ENCODE measurements at places on chromosomes 16 and 17.
A peak's percentile ranks its signal among the peaks of the same experiment; 100 is the strongest.

DNA sequence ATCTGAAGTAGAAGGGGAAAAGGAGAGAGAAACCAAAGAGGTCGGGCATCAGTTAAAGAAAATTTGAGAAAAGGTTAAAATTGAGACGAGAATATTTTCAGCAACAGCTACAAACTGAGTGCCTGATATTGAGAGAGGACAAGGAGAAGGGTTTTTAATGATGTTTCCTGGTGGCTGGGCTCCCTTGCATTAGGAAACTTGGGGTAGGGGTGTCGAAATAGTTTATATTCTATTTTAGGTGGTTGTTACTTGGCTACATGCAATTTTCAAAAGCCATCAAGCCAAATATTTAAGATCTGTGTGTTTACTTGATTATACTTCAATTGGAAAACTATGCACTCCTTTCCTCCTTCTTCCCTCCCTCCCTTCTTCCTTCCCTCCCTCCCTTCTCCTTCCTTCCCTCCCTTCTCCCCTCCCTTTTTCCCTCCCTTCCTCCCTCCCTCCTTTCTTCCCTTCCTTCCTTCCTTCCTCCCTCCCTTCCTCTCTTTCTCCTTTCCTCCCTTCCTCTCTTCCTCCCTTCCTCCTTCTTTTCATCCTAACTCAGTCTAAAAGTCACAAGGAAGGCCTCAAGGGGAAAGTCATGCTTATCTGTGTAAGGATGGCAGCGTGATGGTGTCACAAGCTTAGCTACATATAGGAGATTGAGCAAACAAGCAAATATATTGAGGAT lies 1.8 kb upstream of the APOH start:
- DNase-seq = no peak

DNA sequence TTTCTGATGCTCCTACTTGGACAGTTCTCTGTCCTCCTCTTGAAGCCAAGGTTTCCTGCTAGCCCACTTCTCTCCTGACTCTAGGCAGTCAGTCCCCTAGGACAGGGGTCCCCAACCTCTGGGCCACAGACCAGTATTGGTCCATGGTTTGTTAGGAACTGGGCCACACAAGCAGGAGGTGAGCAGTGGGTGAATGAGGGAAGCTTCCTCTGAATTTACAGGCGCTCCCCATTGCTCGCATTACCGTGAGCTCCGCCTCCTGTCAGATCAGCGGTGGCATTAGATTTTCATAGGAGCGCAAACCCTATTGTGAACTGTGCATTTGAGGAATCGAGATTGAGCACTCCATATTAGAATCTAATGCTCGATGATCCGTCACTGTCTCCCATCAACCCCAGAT lies 55.7 kb downstream of the GNA13 start:
- no peak for DNase-seq

DNA sequence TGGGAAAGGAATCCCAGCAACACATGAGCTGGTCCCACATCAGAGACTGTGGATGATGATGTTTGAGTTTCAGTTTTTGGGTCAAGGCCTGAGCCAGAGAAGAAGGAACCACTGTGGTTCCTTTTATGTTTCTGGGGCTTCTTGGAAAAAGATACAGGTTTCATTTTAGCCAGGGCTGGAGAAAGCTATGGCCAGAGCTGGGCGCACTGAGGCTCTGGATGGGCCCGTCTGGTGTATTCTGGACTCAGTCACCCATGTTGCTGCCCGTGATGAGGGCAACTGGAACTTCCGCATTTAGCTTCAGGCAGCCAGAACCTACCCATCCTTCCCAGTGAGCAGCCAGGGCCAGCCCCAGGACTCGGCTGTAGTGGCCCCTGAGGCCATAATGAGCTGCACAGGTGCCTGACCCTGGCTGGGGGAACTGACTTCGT lies 15.0 kb upstream of the PITPNA start:
- DNase-seq = no peak

DNA sequence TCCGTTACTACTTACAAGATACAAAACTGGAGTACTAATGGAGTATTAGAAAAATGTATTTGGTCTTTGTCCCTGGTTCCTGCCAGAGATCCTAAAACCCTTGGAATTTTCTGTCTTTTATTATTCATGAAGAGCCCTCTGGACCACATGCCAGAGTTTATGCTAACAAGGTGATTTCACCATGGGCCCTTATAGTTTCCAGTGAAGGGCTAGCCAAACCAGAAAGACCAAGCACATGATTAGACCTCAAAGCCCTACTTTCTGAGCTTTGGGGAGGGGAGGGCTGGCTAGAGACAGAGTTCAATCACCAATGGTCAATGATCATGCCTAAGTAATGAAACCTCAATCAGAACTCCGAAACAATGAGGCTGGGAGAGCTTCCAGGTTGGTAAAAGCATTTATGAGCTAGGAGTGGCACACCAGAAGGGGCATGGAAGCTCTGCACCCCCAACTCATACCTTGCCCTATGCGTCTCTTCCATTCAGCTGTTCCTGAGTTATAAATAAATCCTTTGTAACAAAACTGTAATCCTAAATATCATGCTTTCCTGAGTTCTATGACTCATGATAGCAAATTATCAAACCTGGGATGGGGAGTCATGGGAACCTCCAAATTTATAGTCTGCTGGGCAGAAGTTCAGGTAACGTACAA lies 10.4 kb downstream of the DCUN1D3 start:
- no peak for DNase-seq

DNA sequence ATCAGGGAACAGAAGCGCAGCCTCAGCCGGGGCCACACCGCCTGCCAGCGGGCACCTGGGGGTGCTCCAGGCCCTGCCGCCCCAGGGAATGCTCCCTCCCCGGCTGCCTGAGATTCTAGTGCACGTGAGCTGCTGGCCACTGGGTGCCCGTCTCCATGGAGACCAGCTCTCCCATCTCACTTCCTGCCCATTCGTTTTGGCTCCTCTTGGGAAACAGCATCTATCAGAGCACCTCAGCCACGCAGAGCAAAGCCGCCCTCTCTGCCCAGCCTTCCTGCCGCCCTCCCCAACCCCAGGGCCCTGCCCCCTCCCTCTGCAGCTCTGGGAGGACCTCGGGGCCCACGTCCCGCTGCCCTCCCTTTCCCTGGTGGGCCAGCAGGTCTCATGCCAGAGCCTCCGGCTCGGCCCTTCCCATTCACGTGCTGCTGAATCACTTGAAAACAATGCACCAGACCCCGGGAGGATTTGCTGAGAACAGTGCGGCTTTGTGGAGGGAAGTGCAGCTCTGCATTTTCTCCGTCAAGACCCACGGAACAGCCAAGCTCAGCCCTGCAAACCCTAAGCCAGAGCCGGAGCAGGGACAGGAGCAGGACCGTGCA lies 19.4 kb downstream of the CEP295NL start:
- DNase-seq = peak; percentile 76

- DNase-seq = no peak
Observed at GRCh38 chr17:43634591-43635125, 27.1 kb downstream of the MEOX1 start.

GRCh38 chr17:81572563-81573168 lies 20.5 kb upstream of the FAAP100 start:
- DNase-seq = no peak

DNA sequence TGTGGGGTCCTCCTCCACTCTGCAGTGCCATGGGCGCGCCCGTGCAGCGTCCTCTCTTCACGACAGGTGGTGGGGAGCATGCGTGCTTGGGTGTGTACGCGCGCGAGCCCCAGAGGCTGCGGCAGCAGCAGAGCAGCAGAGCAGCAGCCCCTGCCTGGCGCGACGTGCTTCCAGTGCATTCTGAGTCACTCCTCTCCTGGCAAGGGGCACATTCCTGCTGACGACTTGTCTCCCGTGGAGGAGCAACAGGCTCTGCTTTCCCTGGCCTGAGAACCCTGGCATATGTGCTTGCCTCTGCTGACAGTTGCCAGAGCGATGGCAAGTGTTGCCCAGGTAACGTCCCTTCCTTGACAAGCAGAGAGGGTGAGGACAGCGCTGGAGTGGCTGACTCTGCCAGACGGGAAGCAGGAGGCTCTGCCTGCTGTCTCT lies 133.8 kb upstream of the PLCG2 start:
- peak; percentile 81 for DNase-seq

- DNase-seq = no peak
Observed at GRCh38 chr16:12965274-12965804, 63.9 kb downstream of the SHISA9 start.

DNA sequence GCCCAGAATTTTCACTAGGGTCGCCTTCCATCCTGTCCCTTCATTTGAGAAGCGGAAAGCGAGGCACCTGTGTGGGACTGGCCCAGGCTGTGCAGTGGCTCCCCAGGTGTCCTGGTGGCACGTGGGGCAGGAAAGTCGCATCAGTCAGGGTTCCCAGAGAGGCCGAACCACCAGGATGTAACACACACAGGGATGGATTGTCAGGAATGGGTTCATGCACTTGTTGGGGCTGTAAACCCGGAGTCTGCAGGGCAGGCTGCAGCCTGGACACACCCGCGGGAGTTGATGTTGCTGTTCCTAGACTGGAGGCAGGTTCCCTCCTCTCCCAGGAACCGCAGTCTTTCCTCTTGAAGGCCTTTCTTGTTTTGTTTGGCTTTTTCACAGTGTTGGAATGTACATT lies 30.7 kb upstream of the RPTOR start:
- DNase-seq = no peak

DNA sequence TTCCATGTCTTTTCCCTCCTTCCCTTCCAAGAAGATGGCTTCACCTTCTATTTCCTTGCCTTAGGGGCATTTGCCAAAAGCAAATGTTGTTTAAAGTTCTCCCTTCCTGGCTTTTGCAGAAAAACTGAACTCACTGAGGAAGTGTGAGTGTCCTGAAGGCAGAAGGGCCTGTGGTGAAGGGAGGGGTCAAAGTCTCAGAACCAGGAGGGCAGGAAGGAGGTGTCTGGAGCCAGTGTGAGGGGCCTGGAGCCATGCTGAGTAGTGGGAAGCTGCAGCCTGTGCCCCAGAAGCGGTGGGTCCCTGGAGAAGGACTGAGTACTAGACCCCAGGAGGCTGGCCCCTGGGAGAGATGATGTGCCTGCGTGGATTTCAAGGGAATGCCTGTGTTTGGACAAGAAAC lies 23.8 kb upstream of the SUPT4H1 start:
- DNase-seq = no peak

DNA sequence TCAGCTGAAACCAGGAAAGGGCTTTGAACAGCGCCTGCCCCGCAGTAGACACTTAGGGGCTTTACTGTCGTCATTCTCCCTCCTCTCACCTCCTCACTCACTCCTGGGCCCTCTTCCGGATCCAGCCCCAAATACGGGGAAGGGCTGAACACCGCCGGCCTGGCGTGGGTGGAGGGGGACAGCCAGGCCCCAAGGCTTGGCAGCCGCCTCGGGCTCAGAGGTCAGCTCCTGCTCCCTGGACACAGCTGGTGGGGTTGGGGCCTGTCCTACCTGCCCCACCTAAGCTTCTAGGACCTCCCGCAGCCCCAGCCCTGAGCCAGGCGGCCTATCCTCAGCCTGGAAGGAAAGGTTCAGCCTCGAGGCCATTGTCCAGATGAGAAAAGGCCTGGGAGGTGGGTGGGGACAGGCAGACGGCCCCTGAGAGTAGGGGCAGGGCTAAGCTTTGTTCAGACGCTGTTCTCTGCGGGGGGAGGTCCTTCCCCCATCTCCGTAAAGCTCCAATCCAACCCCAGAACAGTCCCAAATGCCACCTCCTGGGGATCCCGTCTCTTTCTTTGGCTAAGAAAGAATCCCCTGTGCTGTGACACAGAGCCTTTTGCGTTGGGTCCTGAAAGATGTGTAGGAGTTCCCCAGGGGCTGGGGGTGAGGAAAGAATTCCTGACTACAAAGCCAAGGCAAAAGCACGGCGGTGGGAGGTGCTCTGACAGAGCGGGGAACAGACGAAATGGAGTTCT lies 881 bp upstream of the LLGL1 start:
- no peak for DNase-seq

DNA sequence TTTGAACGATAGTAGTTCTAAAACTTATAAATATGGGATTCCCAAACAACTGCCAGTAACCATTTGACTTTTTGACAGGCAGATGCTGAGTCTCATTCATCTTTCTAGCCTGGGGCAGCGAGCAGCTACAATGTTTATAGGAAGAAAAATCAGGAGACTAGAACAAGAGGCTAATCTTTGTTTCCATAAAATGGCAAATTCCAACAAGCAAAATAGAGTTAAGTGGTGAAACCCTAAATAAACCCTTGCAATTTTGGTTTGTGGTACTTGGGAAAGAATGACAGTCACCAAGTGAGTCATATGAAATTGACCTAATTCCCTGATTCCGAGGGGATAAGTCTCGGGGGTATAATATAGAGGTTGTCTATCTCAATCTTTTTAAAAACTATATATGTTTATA lies 27.3 kb upstream of the HS3ST2 start:
- DNase-seq = no peak

- no peak for DNase-seq
Observed at GRCh38 chr17:69246726-69247375, 18.2 kb upstream of the ABCA10 start.

GRCh38 chr16:1037394-1038257 lies 34.9 kb upstream of the SSTR5 start:
- DNase-seq = no peak

- no peak for DNase-seq
Observed at GRCh38 chr16:58624209-58624608, 5.4 kb downstream of the CNOT1 start.

- no peak for DNase-seq
Observed at GRCh38 chr16:86740298-86740697, 161.9 kb downstream of the FOXL1 start.

DNA sequence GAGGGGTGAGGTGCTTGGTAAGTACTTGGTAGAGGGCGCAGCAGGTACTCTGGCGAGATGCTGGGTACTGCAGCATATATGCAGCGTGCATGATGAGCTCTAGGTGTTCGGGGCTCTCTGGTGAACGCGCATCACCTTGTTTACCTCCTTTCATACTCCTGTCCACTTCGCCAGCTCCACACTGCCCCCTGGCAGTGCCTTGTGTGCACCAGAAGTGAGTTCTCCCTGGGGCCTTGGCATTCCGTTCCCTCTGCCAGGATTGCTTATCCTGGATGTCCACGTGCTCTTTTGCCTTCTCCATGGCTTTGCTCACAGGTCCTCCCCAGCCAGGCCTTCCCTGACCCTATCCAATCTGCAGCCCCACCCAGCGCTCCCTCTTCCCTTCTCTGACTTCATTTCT lies 154.2 kb downstream of the MRM1 start:
- no peak for DNase-seq

DNA sequence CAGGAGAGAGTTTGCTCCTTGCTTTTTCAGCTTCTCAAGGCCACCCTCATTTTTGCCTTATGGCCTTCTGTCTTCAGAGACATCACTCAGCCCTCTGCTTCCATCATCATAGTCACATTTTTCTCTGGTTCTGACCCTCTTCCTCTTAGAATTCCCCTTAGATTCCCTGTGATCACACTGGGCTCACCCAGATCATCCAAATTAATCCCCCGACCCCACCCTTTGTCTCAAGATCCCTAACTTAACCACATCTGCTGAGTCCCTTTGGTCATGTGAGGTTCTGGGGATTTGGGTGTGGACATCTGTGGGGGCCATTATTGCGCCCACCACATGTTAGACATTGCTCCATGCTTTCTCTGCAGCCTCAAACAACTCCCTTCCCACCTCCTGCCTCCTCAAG lies 323.4 kb downstream of the CPPED1 start:
- no peak for DNase-seq

Measured in non-pigmented ciliary epithelial cell (primary cell).